Testis (tissue), 5 donors: ENCODE measurements at places on chromosomes 12 and 14. TPM values are rescaled to one million over a fixed set of nuclear protein-coding genes. Genes with fewer than 3 reads are reported as not detected.

Gene RASAL1
- 18.2 TPM for total RNA-seq

Gene IPO8
- total RNA-seq: 27.4 TPM

DNA sequence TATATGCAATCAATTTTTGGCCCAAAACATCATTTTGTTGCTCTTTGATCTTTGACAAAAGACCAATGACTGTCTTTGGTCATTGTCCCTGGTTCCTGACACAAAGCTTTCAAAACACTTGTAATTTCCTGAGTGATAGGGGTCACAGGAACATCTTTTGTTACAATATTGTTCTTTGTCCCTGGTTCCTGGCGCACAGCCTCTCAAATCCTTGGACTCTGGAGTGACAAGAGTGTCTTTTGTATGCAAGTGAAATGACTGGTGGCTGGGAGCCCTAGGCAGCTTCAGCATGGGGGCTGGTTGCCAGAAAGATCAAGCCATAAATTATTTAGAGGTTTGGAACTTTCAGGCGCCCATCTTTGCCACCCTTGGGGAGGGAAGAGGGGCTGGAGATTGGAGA lies 53.9 kb downstream of the DNAH10 start:
- peak; percentile 83 for DNase-seq

DNA sequence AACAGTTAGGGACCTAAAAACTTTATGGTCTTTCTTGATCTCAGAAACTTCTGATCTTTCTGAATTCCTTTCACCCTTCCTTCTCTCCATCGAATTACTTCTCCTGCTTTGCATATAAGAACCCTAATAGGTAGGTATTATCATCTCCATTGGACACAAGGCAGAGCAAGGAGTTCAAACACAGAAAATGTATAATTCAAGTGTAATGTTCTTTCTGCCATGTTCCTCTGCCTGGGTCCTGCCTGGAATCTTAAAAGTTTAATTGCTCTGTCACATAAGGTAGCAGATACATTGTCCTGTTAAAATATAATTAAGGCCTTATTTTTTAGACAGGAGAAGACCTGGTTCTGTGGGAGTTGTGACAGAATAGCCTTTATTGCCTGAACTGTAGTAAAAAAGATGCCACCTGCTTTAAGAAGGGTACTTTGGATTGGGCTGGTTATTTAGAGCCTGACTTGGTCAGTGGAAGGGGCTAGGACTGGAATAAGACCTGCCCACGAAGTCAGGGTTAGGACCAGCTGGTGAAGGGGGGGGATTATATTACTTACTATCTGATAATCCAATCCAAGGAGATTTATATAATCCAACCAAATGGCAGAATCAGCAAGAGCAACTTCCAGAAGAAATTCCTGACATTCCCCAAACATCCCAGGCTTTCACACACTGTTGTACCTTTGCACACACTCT lies 10.4 kb downstream of the G2E3 start:
- DNase-seq: no peak

GRCh38 chr12:132632521-132633228 lies 14.1 kb downstream of the P2RX2 start:
- no peak for DNase-seq

DNA sequence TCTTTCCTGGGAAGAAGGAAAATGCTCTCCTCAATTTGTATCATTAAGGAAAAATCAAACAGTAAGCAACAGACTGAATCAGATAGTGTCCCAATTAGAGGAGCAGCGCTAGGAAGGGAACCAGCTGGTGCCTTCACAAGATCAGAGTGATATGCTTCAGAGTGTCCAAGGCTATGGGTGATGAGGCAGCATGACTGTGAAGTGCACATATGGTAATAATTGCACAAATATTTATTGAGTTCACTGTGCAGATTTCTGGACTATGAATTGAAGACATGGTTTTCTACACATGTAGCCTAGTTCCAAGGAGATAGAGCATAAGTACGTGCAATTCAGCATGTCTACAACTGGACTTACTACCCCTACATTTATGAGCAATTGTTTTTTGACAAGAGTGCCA lies 78.8 kb upstream of the EVL start:
- no peak for DNase-seq

Gene LRRC10
- not detected for total RNA-seq

Gene TPPP2
- total RNA-seq: 94.3 TPM

- DNase-seq: no peak
These were observed 393.4 kb upstream of the SEL1L start for GRCh38 chr14:81927070-81927469.

DNA sequence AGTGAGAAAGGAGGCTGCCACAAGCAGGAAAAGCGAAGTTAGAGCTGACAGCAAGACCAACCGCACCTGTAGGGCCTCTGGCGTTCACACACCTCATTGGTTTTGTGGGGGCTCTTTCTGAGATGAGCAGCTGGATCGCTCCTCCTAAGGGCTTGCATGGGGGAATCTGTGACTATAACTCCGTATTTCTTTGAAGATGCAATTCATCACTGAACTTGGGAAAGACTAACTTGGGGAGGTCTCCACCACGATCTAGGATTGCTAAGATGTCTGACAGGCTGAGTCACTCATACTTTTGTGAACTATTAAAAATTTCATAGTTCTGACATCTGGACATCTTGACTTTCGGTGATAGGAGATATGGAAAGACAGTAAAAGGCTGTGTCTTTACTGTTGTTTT lies 173.6 kb downstream of the ETV6 start:
- no peak for DNase-seq

- no peak for DNase-seq
These were observed 3.0 kb upstream of the PITPNM2 start for GRCh38 chr12:123153906-123154305.

DNA sequence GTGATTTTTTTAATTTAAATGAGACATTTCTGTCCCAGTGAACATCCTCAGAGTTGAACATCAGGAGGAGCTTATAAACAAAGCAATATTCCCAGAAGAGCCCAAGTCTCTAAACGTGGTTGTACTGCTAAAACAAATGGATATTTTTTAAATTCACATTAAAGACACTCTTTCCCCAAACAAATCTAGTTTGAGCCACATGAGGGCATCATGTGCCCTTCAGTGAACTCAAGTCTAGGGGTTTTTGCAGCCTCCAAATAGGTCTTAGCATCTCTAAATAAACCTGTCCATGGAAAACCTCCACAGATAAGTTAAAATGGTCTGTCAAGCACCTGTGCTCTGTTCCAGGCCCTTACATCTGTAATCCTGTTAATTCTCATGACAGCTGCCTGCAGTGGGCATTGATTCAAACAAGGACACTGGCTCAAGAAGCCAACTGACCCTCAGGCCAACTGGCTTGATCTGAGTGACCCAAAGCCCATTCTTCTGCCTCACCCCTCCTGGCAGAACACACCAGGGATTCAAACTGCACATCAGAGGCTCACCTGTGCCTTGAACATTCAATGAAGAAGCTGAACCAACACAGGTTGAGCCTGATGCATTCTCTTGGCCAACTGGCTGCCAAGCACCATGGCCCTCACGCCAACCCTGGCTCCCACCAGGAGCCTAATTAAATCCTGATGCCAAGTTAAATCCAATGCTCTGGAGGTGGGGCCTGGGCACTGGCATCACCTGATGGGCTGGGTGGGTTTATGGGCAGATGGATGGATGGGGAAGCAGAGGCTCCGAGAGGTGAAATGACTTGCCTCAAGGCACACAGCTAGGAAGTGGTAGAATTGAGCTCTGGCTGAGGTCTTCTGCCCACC lies 8.6 kb downstream of the ISCU start:
- DNase-seq: peak; percentile 12

DNA sequence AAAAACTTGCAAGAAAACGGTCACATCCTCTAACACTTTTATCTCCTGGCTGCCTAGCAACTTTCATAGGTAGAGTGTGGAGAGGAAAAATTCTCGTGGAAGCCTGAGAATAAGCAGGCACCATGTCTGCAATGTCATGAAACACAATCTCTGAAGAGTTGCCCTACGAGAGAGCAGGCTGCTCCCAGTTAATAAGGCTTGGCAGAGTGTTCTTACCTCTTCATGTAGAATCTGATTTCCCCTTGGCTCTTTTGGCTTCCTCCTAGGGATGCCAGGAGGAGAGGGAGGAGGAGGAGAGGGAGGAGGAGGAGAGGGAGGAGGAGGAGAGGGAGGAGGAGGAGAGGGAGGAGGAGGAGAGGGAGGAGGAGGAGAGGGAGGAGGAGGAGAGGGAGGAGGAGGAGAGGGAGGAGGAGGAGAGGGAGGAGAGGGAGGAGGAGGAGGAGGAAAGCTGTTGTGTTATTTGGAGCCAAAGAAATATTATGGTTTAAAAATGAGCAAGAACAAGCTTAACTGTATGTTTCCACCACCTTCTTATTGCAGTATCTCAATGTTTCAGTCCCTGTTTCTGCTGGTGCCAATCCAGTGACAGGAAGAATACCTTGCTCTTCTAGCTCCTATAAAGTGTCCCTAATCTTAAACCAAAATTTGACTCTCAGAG lies 52.9 kb downstream of the EGLN3 start:
- DNase-seq: no peak

- no peak for DNase-seq
These were observed 55.9 kb downstream of the KCNA5 start for GRCh38 chr12:5099591-5099990.

GRCh38 chr12:43361031-43361710 lies 190.8 kb downstream of the ADAMTS20 start:
- DNase-seq: no peak

Gene TEX52
- total RNA-seq: 4.7 TPM
